Suprapubic skin (tissue), 4 donors: ENCODE measurements at places on chromosomes 12 and 14.

- H3K4me1 ChIP-seq = no peaks in the 10 kb centered on the region
- no peaks in the 10 kb centered on the region for H3K27me3 ChIP-seq
- no peak overlapping the region for H3K4me3 ChIP-seq
Measured at GRCh38 chr14:40981247-40981646, 625.4 kb upstream of the LRFN5 start.

DNA sequence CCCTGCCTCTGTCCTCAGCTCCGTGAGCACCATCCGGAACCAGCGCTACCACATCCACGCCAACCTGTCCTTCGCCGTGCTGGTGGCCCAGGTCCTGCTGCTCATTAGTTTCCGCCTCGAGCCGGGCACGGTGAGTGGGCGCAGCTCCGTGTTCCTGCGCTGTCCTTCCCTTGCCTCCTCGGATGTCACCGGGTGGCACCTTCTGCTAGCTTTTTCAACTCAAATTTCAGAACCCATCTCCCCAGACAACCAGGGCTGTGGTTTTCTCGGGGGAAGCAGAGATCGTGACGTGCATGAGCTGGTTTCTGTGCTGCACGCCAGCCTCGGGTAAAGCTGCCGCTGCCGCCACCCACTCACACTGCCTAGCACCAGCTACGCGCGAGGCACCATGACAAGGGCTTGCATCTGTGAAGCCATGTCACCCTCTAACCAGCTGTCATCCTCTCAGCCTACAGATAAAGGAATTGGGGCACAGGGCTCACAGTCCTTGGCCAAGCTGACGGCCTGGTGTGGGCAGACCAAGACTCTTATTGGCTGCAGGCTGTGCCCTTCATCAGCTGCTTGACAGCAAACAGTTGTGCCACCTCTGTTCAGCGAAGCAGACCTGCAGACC, 152.1 kb downstream of the ADGRD1 start:
- DNase-seq = peak; percentile 60
- no peak overlapping the region for H3K4me3 ChIP-seq
- no peak overlapping the region for H3K27ac ChIP-seq
- H3K27me3 ChIP-seq = peaks cover 16% of the 10 kb centered on the region

- no peak overlapping the region for H3K4me3 ChIP-seq
- no peak for DNase-seq
- no peak overlapping the region for H3K27ac ChIP-seq
Measured at GRCh38 chr12:64077922-64078321, 144.2 kb downstream of the KICS2 start.

DNA sequence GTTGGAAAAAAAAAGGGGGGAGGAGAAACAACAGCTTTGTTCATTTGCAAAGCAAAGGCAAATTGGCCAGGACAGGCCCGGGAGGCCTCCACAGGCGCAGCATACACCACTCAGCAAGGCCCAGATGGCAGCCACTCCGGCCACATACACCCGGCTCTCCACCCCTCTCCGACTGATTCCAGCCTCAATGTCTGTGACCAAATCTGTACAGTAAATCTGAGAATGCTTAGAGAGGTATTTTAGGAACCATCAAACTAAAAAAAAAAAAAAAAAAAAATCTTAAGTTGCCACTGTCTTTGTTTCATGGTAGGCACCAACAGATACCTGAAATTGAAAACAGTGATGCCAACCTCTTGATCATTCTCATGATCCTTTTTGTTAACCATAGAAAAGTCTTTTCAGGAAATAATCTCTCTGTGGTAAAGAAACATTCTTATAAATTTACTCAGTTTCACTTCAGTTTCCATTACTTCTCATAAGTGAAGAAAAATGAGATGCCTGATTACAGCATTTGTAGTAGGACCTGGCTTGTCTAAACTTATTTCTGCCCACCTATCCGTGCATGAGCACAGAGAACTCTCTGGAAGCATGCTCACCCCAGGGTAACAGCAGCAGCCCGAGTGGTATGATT, 20.2 kb downstream of the VPS37B start:
- H3K27me3 ChIP-seq = no peaks in the 10 kb centered on the region
- DNase-seq = no peak
- no peaks in the 10 kb centered on the region for H3K36me3 ChIP-seq
- peaks cover 68% of the 10 kb centered on the region for H3K4me1 ChIP-seq
- no peak overlapping the region for H3K27ac ChIP-seq
- no peak overlapping the region for H3K4me3 ChIP-seq

DNA sequence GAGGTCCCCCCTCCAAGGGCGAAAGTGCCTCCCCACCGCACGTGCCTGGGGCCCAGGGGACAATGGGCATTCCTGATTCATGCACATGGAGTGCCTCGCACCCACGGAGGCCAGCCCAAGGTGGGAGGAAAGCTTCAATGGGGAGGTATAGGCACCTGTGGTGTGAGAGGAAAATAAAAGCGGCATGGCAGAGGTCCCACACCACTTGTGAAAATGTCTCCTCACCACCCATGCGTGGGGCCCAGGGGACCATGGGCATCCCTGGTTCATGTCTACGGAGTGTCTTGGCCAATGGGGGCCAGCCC, 384.7 kb downstream of the ALG10 start:
- no peaks in the 10 kb centered on the region for H3K4me1 ChIP-seq
- H3K27me3 ChIP-seq = no peaks in the 10 kb centered on the region
- no peaks in the 10 kb centered on the region for H3K36me3 ChIP-seq
- DNase-seq = no peak
- no peak overlapping the region for H3K27ac ChIP-seq
- no peak overlapping the region for H3K4me3 ChIP-seq

DNA sequence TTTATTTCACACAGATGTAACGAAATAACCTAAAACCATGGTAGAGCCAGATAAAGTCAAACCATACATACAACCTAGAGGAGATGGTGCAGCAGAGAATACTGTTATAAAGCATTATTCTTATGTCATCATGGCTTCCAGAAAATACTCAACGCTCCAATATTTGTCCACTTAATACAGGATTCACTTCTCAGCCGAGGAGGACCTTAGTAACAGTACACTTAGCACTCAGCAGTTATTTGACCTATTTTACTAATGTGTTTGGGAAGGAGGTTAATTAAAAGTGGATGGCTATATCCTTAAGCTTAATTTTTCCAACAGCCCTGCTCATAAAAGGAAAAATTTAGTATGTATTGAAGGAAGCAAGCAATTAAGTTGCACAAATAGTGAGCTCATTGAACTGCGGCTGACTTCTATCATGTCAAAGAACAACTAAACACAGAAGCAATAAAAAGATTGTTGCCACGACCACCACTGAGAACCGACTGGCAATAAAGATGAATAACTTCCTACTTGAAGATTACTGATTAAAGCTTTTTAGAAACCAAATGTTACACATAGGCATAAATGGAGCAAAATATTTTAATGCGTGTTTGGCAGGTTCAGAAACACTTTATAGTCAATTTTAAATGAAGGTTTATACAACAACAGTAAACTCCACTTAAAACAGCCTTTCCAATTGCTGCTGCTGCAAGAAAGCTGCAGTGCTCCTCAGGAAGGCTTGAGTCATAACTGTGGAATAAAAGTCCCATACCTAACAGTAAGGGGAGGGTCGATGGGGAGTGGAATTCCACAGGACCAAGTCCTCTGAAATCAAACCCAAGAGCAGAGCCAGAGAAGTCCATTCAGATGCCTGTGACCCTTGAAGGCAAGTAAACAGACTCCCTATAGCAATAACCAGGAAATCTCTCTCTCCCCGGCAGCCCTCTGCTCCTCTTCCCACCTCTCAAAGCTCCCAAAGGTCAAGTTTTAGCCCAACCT, 218.9 kb upstream of the CDKN3 start:
- H3K4me1 ChIP-seq = peaks cover 20% of the 10 kb centered on the region
- no peak for DNase-seq
- H3K27me3 ChIP-seq = peaks cover 3% of the 10 kb centered on the region
- no peak overlapping the region for H3K27ac ChIP-seq
- no peaks in the 10 kb centered on the region for H3K36me3 ChIP-seq

DNA sequence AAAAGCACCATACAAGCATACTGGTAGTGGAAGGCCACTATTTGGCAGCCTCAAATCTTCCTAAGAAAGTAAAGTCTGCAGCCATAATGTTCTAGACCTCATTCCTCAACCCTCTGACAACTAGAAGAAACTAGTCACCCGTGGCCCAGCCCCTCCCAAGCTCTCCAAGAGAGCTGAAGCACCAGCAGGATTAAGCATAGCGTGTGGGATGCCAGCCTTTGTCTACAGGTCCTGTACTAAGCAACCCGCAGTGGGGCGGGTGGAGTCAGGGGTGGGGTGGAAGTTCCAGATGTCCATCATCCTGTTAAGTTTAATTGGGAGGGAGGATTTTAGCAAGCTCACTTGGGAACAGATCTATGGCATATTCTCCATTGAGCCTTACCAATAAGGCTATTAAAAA, 14.2 kb downstream of the SLC11A2 start:
- no peak overlapping the region for H3K4me3 ChIP-seq
- H3K4me1 ChIP-seq = peaks cover 28% of the 10 kb centered on the region
- H3K36me3 ChIP-seq = peaks cover 14% of the 10 kb centered on the region
- H3K27ac ChIP-seq = no peak overlapping the region

DNA sequence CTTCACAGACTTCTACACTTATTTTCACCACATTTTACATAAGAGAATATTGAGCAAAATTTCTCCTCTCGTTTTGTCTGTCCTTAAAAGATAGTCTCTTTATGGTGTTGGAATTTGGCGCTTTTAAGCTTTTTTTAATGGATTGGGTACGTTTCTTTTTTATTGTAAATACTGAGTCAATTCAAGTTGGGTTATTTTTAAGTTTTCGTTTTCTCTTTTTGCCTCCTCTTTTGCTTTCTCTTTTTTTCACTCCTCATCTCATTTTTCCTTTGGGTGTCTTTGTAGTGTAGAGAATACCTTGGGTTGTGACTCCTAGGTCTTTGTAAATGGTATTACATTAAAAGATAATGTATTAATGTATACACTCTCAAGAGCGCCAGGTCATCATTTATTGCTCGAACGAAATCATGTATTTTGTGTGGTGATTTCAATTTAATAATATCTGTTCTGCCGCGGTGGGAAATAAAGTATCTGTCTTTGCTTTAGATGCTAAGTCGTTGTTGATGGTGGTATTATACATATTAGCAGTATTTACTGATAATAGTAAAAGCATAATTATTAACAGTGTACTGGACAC, 845 bp downstream of the TMX1 start:
- peak overlapping the region; percentile 83 for H3K27ac ChIP-seq
- no peaks in the 10 kb centered on the region for H3K36me3 ChIP-seq
- DNase-seq = no peak
- peaks cover 27% of the 10 kb centered on the region for H3K4me1 ChIP-seq

GRCh38 chr12:116127859-116128258, 149.6 kb downstream of the MED13L start:
- H3K27ac ChIP-seq = no peak overlapping the region
- no peak for DNase-seq
- H3K4me1 ChIP-seq = peaks cover 69% of the 10 kb centered on the region
- no peak overlapping the region for H3K4me3 ChIP-seq

- peak overlapping the region; percentile 86 for H3K27ac ChIP-seq
- H3K4me1 ChIP-seq = peaks cover 22% of the 10 kb centered on the region
- DNase-seq = no peak
- no peaks in the 10 kb centered on the region for H3K36me3 ChIP-seq
- H3K4me3 ChIP-seq = peak overlapping the region; percentile 86
Measured at GRCh38 chr12:31591380-31591901, 505 bp upstream of the DENND5B start.

GRCh38 chr12:109510196-109510595, 32.8 kb downstream of the UBE3B start:
- H3K36me3 ChIP-seq = peaks cover 99% of the 10 kb centered on the region
- DNase-seq = no peak
- H3K27ac ChIP-seq = no peak overlapping the region

GRCh38 chr12:21756699-21757098, 17.8 kb downstream of the KCNJ8 start:
- H3K4me3 ChIP-seq = no peak overlapping the region
- H3K36me3 ChIP-seq = no peaks in the 10 kb centered on the region
- peaks cover 10% of the 10 kb centered on the region for H3K4me1 ChIP-seq
- H3K27ac ChIP-seq = no peak overlapping the region

- H3K4me1 ChIP-seq = peaks cover 18% of the 10 kb centered on the region
- DNase-seq = peak; percentile 23
- H3K27me3 ChIP-seq = no peaks in the 10 kb centered on the region
- peaks cover 84% of the 10 kb centered on the region for H3K36me3 ChIP-seq
- H3K27ac ChIP-seq = no peak overlapping the region
Measured at GRCh38 chr12:111451649-111452129, 46.0 kb downstream of the SH2B3 start.

DNA sequence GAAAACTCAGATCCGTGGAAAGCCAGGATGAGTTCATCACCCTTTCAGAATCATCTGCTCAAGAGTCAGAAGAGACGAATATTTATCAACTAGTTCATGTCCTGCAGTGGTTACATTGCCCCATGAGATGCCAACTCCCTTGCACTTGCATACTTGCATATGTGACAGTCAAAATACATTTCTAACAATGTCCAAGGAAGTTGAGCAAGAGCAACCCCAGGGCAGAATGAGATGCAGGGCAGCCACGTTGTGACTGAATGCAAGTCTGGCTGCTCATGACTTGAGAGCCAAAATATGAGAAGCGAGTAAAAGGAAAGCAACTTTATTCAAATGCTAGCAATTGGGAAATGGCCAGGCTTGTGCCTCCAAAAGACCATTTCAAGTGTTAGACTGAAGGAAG, 23.6 kb upstream of the UTP20 start:
- no peak for DNase-seq
- H3K4me3 ChIP-seq = no peak overlapping the region
- H3K4me1 ChIP-seq = peaks cover 2% of the 10 kb centered on the region
- H3K27me3 ChIP-seq = no peaks in the 10 kb centered on the region
- no peaks in the 10 kb centered on the region for H3K36me3 ChIP-seq

DNA sequence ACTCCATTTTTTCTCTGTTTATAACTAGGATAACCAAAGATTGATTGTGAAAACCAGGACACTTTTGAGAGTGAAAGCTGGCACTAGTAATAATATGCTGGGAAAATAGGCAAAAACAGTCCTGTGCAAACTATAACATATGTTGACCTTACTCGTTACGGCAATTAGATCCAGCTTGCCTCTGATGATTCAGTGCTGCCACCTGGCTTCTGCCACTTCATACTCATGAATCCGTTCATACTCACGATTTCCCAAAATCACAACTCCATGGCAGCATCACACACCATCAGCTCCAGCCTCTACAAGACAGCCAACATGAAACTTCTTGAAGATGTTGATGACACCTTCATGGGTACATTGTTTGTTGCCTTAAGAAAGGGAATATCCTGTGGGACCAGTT, 49.1 kb upstream of the CAND1 start:
- no peak overlapping the region for H3K27ac ChIP-seq
- DNase-seq = no peak
- no peaks in the 10 kb centered on the region for H3K36me3 ChIP-seq
- H3K27me3 ChIP-seq = no peaks in the 10 kb centered on the region

GRCh38 chr12:28240853-28241252, 50.6 kb downstream of the CCDC91 start:
- no peaks in the 10 kb centered on the region for H3K4me1 ChIP-seq
- no peak overlapping the region for H3K4me3 ChIP-seq
- H3K27ac ChIP-seq = no peak overlapping the region
- no peak for DNase-seq
- no peaks in the 10 kb centered on the region for H3K27me3 ChIP-seq

DNA sequence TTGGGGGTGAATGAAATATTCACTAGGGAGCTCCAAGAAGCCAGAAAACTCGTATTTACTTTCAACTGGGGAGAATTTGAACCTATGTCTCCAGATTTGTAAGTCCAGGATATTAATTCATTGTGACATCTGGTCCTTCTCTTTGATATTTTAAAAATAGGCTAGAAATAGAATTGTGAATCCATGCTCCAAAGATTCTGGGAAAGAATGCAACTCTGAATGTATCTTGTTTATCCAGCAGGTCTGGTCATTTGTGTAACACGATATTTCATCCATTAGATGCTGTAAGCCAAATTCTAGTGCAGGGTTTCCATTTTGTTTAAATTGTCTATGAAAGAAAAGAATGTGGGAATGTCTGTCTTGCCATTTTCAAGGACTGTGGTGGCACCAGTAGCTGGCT, 334.7 kb downstream of the BMP4 start:
- no peak overlapping the region for H3K27ac ChIP-seq
- H3K4me1 ChIP-seq = peaks cover 8% of the 10 kb centered on the region
- no peak for DNase-seq
- H3K27me3 ChIP-seq = peaks cover 2% of the 10 kb centered on the region
- H3K36me3 ChIP-seq = no peaks in the 10 kb centered on the region
- no peak overlapping the region for H3K4me3 ChIP-seq
